Stimulated activated CD8-positive, alpha-beta memory T cell treated with anti-CD3 and anti-CD28 coated beads, Interleukin-4, amount 100 ng/mL, for 1 hour (primary cell): ENCODE measurements at places on chromosomes 7 and 10.

GRCh38 chr10:71092812-71093401 lies 119.5 kb upstream of the UNC5B start:
- no peak for DNase-seq

- DNase-seq = no peak
These were observed 112.3 kb downstream of the JCAD start for GRCh38 chr10:29946953-29947700.

GRCh38 chr10:122240401-122240800 lies 30.7 kb upstream of the BTBD16 start:
- no peak for DNase-seq

DNA sequence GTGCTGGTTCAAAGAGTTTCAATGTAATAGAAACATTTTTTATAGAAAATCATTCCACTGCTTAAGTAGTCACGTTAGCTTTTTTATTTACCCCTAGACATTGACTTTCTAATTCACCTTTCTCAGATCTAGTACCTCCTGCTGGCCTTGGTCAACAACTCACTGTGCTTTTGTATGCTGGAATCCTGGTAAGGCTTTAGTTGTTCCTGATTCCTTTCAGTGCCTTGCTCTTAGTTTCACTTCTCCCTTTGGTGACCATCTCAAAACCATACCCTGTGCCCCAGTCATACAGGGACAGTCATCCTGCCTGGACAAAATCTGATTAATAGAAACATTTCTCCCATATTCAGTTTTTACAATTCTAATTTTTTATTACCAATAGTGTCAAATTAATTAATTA lies 130.2 kb downstream of the GPR37 start:
- no peak for DNase-seq

GRCh38 chr7:84113286-84113685 lies 81.3 kb downstream of the SEMA3A start:
- DNase-seq = no peak

GRCh38 chr10:62244785-62245467 lies 23.7 kb downstream of the RTKN2 start:
- DNase-seq = no peak

- no peak for DNase-seq
These were observed 3.3 kb downstream of the PLXDC2 start for GRCh38 chr10:19819419-19820033.

GRCh38 chr10:9238041-9238440 lies 1183.6 kb downstream of the GATA3 start:
- no peak for DNase-seq

- no peak for DNase-seq
These were observed 234.5 kb upstream of the TCF7L2 start for GRCh38 chr10:112715581-112715980.

DNA sequence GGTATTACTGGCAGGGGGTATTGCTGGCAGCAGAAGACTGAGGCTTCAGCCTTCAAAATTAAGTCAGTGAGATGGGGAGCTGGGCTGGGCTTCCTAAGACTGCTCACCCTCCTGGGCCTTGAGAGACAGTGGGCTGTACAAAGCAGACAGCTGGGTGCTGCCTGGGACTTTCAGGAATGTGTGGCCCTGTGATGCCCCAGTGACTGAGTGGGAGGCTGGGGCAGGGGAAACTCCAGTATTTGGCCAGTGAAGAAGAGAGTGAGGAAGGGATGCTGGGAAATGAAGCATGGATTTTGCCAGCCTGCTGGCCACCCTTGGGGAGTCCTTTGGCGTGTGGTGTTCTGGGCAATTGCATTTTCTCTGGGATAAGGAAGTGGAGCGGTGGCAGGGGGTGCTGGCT lies 442 bp downstream of the ANKRD2 start:
- no peak for DNase-seq

- no peak for DNase-seq
These were observed 9.0 kb upstream of the AKR1E2 start for GRCh38 chr10:4816966-4817365.

- no peak for DNase-seq
These were observed 535.2 kb downstream of the GRID1 start for GRCh38 chr10:85831422-85831821.

- no peak for DNase-seq
These were observed 19.9 kb upstream of the OPALIN start for GRCh38 chr10:96378741-96379140.

GRCh38 chr7:28065308-28065707 lies 115.3 kb downstream of the JAZF1 start:
- no peak for DNase-seq

DNA sequence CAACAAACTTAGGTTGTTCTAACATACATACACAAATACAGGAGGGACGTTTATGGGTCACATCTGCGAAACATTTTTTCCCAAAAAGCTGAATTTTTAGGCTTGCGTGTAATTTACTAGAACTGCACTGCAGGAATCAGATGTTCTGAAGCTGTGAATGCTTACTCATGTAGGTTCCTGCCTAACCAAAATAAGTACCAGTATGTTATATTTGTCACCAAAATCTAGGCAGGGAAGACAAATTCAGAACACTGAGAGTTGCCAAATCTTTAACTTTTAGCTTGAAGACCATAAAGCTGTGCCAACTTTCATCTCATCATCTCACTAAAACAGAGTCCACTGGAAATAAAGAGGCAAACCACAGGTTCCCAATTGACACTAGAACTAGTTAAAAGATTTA lies 5.7 kb downstream of the UBE2H start:
- DNase-seq = no peak

GRCh38 chr10:34333513-34333912 lies 481.6 kb downstream of the PARD3 start:
- no peak for DNase-seq

DNA sequence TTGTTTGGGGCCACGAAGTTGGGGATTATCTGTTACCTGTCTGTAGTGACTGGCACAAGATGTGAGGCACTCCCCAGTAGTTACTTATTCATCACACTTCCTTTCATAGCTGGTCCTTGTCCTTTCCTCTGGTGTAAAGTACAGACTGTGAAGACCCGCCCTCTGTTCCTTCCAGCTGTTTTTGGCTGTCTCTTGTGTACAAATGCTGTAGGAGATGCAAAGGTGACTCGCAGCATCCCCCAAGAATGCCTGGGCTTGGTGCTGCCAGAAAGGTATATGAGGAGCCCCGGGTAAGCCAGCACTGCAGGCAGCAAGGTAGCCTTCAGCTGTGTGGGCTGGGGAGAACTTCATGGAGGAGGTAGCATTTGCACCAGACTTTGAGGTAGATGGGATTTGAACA lies 236.6 kb downstream of the EBF3 start:
- no peak for DNase-seq
